ENCODE measurements at places on chromosomes 6 and 20. TPM values are rescaled to one million over a fixed set of nuclear protein-coding genes. Genes with fewer than 3 reads are reported as not detected.

GRCh38 chr20:36591281-36591680 lies 14.3 kb upstream of the RAB5IF start:
- no peak for DNase-seq

DNA sequence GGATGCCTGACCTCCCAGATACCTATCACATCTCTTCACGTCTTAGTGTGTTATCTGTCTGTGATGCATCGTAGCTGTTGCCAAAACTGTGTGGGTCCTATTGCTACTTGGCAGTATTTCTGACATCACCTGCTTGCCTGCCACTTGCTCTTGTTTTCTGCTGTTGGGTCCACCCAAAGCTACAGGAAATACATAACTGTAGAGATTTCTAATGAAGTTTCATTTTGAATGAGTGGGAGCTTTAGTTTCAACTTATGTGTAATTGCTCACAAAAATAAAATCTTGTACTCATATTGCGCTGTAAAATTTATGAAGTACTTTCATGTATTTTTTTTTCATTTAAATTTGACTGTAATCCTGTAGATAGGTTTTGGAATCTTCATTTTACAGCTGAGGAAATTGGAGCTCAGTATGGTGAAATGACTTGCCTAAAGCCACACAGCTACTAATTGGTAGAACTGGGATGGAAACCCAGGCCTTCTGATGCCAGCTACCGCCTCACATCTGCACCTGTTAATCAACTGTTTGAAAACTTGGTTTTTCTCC lies 113.6 kb upstream of the MAN1A1 start:
- no peak for DNase-seq

GRCh38 chr20:41158082-41158625 lies 20.8 kb downstream of the PLCG1 start:
- DNase-seq = no peak

GRCh38 chr6:142696123-142697000 lies 248.6 kb downstream of the HIVEP2 start:
- DNase-seq = peak; percentile 58

- no peak for DNase-seq
Observed at GRCh38 chr20:37308086-37309050, 18.9 kb downstream of the MANBAL start.

DNA sequence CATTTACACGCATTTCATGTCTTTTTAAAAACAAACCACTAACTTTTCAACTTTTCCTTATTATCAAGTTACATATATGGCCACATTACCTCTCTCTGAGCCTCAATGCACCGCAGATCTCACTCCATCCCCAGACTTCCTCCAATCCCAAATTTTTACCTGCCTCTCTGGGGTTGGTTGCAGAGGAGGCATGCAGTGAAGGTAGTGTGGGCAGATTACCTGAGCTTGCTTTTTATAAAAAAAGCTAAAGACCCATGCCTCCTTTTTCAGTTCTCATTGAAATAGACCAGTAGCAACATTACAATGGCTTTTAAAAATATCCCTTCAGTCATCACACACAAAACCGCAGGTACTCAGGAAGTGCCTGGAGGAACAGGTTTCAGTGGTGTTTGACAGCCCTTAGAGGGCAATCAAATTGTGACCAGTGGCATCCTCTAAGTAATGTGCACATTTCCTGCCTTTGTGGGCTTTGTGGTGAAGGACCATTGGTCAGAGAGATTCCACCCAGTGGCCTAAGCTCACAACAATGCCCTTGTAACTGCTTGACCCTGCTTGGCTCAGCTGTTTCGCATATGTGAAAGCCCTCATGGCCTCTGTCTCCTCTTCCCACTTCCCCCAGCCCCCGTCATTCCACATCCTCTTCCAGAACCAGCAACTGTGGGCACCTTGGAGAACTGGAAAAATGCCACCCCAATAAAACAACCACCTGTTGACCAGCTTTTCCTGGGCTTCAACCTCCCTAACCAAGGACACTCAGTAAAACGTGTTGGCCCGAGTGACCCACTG lies 30.2 kb upstream of the IL17A start:
- peak; percentile 71 for DNase-seq

- DNase-seq = no peak
Observed at GRCh38 chr6:379410-380181, 12.0 kb upstream of the IRF4 start.

DNA sequence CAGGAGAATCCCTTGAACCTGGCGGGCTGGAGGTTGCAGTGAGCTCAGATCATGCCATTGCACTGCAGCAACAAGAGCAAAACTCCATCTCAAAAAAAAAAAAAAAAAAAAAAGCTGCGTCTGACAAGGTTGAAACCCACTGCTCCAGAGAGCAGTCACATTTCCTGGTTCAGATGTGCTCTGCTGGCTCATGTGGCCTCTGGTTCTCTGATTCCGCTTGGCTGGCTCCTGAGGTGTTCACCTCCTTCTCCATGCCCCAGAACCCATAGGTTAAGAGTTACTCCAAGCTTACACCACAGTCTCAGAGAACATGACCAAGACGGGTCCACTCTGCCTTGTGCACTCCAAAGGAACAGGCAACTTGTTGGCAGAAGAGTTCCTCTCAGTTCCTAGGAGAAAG lies 8.8 kb upstream of the CNR1 start:
- DNase-seq = no peak

GRCh38 chr20:438571-439469 lies 23.5 kb downstream of the TBC1D20 start:
- no peak for DNase-seq

The LY6G5B gene
- 0.91 TPM for total RNA-seq

GRCh38 chr20:46484954-46485353 lies 28.4 kb downstream of the ZNF334 start:
- no peak for DNase-seq

The LY6G6C gene
- total RNA-seq = not detected

DNA sequence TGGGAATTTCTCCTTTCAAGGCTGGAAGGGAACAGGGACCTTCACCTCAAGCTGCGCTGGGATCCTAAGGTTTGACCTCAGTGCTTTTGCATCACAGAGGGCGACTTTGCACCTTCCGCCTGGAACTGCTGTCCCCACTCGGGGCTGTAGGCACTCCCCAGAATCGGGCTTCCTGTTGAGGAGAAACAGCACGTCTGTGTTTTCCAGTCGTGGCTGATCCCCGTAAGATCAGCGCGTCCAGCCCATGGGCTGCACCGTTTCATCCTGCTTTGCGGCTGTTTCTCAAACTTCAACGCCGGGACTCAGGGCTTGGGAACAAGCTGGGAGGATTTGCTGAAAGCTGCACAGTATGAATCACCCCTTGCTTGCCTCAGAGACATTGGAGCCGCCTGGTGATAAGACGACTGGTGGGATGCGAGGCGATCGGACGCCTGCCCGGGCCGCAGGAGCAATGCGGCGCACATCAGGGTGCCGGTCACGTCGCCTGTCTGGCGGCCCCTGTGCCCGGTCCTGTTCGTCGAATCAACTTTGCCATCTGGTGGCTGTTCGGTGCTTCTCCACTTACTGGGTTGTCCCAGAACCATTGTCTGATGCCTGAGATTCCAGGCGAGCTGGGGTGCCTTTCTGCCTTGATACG lies 53.6 kb upstream of the FRMD1 start:
- peak; percentile 48 for DNase-seq

The C20orf202 gene
- not detected for total RNA-seq

The GMPR gene
- 6.5 TPM for total RNA-seq

The IYD gene
- total RNA-seq = under 0.01 TPM

DNA sequence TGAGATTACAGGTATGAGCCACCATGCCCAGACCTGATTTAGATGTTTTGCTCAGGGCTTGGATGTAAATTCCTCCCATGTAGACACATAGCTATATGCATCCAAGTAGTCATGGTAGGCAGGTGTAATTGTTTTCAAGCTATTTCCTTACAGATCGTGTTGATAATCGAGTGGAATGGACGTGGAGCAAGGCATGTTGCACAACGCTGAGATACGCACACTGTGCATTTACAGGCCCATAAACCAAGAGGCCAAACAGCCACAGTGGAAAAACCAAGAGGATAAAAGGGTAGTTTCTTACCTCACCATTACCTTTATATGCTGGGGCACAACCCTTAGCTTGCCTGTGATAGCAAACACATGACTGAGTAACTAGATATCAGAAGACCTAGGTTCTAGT lies 51.0 kb upstream of the ADGRF1 start:
- DNase-seq = no peak

The SLC17A3 gene
- not detected for total RNA-seq

DNA sequence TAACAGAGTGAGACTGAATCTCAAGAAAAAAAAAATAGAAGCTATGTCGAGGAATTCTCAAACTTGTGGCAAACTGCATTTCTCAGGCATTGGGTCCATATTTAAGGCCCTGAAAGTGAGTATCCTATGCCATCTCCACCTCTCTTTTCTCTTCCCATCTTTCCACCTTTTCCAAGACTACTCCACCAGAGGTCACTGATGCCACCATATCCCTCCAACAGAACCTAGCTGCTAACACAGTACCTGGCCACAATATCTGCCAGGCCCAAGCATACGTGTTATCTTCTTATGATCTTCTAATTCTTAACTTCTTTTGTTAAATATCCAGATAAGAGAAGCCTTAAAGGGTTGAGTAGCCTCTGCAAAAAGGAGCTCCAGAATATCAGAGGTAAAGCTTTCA lies 8.2 kb upstream of the ADGRF4 start:
- DNase-seq = no peak

- DNase-seq = no peak
Observed at GRCh38 chr20:25992146-25992545, 295.5 kb upstream of the ZNF337 start.

GRCh38 chr6:2507016-2507415 lies 243.7 kb downstream of the MYLK4 start:
- no peak for DNase-seq

DNA sequence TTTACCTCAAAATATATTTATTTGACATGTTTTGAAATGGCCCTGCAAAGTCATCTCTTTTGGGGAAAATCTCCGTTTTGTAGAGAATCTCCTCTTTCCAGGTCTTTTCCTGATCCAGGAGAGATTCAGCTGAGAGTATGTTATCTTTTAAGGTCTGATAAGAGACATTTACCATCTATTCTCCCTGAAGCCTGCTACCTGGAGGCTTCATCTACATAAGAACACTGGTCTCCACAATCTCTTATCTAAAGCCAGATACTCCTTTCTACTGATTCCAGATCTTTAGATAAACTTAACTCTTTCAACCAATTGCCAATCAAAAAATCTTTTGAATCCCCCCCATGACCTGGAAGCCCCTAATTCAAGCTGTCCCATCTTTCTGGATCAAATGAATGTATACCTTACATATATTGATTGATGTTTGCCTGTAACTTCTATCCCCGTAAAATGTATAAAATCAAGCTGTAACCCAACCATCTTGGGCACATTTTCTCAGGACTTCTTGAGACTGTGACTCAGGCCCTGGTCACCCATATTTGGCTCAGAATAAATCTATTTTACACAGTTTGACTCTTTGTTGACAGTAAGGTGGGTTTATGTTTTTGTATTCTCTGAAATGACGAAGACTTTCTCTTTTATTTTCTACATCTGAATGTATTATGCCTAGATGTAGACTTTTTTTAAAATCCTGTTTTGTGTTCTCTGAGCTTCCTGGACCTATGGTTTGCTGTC lies 95.5 kb downstream of the ECT2L start:
- no peak for DNase-seq

DNA sequence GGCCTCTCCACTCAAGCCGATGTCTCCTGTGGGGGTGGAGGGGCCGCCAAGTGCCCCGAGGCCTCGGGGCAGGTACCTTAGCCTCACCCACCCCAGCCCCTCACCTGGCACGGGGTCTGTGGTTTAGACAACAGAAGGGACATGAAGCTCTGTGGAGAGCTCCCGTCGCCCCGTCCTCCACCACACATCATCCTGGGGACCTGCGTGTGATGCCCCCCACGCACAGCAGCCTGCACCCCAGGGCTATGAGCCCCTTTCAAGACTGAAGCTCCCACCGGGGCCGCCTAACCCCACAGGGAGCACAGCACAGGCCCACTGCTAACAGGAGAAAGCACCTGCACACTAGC lies 8.2 kb downstream of the KCNQ2 start:
- no peak for DNase-seq
